Muscle of arm (tissue), 14 donors: ENCODE measurements at places on chromosomes 7 and 10.

DNA sequence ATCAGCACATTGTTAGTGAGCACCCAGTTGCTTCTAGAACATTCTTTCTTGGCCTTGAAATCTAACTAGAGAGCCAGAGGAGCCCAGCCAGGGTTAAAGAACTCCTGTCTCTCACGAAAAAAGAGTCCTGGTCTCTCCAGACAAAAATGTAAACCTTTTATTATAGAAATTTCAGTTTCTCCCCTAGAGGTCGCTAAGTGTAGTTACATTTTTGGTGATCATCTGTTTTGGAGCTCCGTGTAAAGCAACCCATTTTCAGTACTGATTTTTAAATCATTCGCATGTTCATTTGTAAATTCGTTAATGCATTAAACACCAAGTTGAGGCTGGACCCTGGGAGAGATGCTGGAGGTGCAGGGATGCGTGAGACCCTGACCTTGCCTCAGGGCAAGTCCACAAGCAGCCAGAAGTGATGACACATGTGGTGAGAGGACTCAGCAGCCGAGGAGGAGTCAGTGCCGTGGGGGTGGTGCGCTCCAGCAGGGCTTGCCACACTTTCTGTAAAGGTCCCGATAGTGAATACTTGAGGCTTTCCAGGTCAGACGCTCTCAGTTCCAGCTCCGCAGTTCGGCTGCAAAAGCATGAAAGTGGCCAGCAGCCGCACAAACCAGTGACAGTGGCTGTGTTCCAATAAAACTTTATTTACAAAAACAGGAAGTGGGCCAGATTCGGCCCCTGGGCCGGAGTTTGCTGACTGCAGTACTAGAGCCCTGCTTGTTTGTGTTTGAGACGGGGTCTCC is 578.6 kb upstream of the FOXK1 start:
- DNase-seq = no peak

DNA sequence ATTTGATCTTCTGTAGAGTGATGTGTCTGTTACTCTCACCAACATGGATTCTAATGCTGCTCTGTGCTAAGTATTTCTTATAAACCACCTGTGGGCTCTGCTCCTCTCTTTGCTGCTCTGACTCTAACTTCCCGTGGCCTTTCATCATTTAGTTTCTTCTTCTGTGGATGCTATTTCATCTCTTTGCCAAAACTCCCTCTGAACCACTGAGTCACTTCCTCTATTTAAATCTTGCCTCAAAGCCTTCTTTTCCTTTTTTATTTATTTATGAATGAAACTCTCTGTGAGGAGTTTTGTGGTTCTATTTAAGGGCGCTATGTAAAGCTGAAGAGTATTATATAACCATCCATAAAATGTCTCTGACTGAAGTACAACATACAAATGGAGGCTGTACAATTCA is 538.5 kb downstream of the SUGCT start:
- no peak for DNase-seq

- no peak for DNase-seq
Observed at GRCh38 chr7:116478834-116479233, 20.7 kb upstream of the CAV2 start.

DNA sequence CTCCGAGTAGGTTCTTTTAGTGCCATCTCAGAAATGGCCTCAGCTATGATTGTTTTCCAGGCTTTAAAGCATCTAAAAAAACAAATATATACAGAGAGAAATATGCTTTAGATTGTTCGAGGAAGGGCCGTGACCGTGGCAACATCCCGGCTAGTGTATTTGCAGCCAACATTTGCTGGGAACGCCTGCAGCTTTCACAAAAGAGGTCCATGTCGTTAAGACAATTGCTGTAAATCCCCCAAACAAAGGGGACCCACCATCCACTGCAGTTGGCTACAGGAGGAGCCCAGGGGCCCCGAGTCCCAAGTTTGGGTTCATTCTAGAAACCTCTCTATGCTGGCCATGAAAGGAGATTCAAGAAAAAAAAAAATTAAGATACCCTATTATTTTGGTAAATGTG is 152.8 kb upstream of the TCF7L2 start:
- DNase-seq = no peak

DNA sequence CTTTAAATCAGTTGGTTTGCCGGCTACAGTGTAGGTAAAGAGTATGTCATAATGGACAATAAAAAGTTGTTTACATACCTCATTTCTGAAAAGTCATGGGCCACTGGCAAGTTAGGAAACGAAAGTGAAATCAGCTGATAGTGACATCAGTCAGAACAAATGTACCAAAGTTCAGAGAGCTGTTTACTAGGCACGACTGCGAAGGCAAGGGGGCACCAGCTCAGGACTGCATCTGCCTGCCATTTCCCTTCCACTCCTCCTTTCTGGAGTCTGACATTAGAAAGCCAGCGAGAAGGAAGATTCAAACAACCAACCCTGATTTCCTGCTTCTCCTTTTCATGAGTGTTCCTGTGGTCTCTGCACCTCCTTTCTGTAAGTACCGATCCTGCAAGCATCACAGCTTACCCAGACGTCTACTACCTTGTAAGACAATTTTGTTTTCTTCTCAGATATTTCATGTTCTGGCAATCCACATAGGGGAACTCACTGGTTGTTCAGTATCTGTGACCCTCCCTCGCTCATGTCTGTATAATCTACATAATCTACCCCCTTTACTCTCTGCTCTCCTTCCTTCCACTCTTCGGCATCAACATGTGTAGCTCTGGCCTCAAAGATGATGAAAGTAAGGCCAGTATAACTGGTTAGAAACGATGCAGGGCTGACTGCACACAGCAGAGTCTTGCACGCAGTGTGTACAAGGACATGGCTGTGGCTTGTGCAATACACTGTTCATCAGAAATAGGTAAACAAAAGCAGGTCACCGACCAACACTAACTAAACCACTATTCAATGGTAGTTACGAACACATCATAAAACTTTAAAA is at the start of gene TMEM140:
TMEM140 (plus strand) TSS at position 174 of the 823 bp plus-strand sequence. CDS start 16,370 bp downstream, outside the sequence.
- DNase-seq = no peak

GRCh38 chr7:29811586-29811985 is 5.3 kb downstream of the WIPF3 start:
- peak; percentile 33 for DNase-seq

- no peak for DNase-seq
Observed at GRCh38 chr10:75280236-75280635, 44.5 kb upstream of the COMTD1 start.

- no peak for DNase-seq
Observed at GRCh38 chr7:98472521-98472954, 71.6 kb upstream of the BAIAP2L1 start.

DNA sequence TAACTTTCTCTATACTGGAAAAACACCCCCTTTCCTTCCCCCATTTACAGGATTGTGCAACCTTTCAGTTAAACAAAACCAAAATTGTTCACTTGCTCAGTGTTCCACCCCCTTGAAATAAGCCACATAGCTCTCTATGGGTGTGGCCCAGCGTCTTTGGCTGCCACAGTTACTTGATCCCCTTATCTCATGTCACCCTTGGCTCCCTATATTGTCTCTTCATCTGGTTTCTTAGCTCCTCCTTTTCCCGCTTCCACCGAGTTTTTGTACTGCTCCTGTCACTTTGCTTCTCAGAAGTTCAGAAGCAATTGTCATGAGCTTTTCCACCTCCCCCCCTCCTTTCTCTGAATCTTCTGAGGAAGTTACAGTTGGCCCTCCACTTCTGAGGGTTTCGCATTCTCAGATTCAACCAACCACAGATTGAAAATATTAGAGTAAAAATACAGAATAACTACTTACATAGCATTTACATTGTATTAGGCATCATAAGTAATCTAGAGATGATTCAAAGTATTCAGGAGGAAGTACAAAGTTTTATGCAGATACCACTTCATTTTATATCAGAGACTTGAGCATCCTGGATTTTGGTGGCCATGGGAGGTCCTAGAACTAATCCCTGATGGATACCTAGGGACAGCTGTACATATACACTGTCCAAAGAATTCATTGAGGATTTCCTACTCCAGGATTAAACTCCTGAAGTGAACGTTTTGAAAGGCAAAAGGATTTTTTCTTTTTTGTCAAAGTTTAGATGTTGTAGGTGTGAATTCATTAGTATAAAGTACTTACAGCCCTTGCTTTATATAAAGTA is 60.4 kb downstream of the ADD3 start:
- DNase-seq = no peak

DNA sequence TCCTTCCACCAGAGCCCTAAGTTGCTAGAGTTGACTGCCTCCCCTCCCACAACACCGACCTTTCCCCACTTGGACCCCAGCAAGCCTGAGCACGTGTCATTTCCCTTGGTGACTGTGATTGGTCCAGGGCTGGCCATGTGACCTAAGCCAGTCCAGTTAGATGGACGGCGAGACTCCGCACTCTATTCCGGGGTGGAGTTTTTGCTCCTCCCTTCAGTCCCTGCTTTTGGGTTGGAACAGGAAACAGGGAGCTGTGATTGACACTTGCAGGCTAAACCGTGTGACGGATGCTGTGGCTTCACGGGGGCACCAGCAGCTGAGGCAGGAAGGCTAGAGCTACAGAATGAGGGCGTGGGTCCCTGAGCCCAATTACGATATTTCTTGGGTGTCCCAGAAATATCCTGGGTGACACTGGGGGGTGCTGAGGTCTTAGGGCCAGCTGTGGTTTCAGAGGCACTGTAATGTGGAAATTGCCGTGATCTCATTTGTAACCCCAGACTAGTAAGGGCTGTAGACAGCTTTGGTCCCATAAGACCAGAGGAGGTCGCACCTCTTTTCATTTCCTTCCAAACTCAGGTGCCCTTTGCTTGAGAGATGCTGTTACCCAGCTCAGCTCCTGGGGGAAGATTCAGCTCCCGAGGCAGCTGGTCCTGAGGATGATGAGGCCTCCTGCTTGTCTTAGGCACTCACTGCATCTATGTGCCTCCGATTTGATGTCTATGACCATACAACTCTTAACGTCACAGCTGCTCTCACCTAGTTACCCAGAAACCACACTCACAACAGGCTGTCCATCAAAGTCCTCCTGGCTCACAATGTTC is 102.7 kb upstream of the NPTX2 start:
- DNase-seq = no peak

DNA sequence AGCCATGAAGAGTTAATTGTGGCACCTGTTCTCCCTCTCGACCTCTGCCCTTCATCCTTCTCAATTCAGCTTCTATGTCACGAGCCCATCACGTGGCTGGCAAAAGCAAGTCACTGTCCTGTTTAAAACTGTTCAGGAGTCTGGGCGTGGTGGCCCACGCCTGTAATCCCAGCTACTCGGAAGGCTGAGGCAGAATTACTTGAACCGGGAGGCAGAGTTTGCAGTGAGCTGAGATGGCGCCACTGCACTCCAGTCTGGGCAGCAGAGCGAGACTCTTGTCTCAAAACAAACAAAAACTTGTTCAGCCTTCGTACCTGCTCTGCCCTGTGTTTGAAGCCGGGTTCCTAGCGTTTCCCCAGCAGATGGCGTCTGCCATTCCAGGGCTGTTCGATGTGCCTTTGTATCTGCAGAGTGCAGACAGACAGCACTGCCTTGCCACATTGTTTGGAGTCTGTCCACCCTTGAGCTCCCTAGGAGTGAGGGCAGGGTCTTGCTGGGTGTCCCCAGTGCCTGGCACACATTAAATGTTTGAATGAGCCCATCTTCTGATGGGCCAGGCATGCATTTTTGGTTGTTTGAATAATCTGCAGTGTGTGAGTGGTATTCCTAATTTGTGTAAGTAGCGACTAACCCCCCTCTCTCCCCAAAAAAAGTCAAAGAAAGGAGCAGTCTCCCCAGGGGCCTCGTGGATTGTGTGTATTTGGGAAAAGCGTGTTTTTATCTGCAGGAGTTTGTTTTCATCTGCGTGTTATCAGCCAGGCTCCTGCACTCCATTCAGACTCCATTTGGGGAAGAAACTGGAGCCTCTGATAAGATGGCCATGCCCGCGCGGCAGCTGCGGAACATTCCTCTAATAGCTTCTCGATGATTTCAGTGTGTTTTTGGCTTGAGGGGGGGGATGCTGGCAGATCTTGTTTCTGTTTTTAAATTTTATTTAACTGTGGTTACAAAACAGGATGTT is 61.2 kb downstream of the DNAJB6 start:
- peak; percentile 35 for DNase-seq

DNA sequence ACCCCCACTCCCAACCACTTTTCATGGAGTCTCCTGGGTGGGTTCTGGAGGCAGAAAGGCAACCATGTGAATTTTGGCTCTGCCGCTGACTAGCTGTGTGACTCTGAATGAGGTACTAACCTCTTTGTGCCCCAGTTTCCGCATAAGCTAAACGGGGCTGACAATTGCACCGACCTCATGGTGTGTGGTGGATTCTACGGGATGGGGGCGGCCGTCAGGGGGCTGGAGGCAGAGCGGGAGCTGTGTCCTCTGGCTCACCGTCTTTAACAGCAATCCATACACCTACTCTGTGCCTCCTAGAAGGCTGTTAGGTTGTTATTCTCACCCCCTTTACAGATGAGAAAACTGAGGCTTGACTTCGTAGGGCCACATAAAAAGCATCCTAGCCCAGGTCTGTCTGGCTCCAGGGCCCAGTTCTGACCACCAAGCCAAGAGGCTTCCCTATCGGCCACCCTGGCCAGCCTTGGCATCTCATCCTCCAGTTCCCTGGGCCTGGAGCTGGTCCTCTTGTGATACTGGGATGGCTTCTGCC is 4.3 kb upstream of the SLC29A3 start:
- DNase-seq = no peak

DNA sequence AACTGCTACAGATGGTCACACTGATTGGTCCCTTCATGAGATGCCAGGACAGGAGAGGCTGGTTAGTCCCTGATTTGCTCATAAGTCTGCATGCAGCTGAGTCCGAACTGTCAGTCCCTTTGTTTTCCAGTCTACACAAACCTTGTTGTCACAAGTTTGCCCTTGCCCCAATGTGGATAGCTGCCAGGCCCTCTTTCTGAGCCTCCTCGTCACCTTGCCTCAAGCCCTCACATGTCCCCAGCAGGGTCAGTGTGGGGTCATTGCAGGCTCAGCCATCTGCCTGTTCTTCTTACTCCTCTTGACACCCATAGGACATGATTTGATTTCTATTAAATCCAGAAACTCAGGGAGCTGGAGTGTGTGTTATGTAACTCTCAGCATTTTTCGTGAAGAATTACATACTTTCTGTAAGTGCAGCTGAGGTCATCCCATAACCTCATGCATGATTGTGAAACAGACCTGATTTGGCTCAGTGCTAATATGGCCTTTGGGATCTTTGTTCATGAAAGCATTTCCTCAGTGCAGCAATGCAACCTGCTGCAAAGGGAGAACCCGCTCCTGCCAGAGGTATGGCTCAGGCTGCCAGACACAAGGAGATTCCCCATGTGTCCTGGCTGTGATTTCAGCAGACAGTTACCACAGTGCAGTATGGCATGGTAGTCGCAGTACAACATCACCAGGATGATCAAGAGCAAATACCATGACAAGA is 70.0 kb upstream of the ZMIZ2 start:
- peak; percentile 28 for DNase-seq

- no peak for DNase-seq
Observed at GRCh38 chr10:62511656-62512055, 137.5 kb downstream of the ZNF365 start.

- DNase-seq = no peak
Observed at GRCh38 chr7:50206453-50207250, 97.9 kb upstream of the IKZF1 start.

GRCh38 chr10:123038782-123039631 is 30.2 kb downstream of the ACADSB start:
- DNase-seq = no peak

GRCh38 chr7:41886262-41886900 is 183.5 kb upstream of the INHBA start:
- DNase-seq = peak; percentile 77
